ENCODE measurements at places on chromosomes 11 and 22. TPM values are rescaled to one million over a fixed set of nuclear protein-coding genes. Genes with fewer than 3 reads are reported as not detected.

DNA sequence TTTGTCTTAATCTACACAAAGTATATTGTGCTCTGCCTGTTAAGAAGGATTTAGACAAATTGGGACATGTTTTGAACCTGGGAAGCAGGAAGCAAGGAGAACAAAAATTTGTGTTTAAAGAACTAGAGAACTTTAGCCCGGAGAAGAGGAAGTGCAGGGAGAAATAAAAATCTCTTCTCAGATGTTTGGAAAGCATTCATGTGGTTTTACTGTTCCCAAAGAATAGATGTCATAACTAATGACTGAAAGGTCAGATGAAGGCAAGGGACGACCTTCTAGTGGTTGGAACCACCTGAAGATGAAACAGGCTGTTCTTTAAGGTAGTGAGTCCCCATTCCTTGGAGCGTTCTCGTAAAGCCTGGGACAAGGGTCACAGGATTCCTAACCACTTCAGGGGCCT, 38.3 kb downstream of the IRAG1 start:
- DNase-seq, result no peak
- no peaks in the 10 kb centered on the region for H3K36me3 ChIP-seq
- no peak overlapping the region for H3K4me3 ChIP-seq
- H3K27me3 ChIP-seq, result no peaks in the 10 kb centered on the region
- H3K4me1 ChIP-seq, result no peaks in the 10 kb centered on the region

Gene OR52N4
- not detected for polyA plus RNA-seq

- peaks cover 13% of the 10 kb centered on the region for H3K4me1 ChIP-seq
- H3K4me3 ChIP-seq, result no peak overlapping the region
- H3K36me3 ChIP-seq, result no peaks in the 10 kb centered on the region
Measured at GRCh38 chr11:83511646-83512045, 225.5 kb upstream of the CCDC90B start.

- H3K36me3 ChIP-seq, result no peaks in the 10 kb centered on the region
- DNase-seq, result no peak
- no peak overlapping the region for H3K27ac ChIP-seq
- H3K4me3 ChIP-seq, result no peak overlapping the region
Measured at GRCh38 chr11:44568658-44569473, 3.4 kb downstream of the CD82 start.

- DNase-seq, result no peak
- H3K27ac ChIP-seq, result peak overlapping the region; percentile 86
- H3K27me3 ChIP-seq, result no peaks in the 10 kb centered on the region
Measured at GRCh38 chr11:102347462-102348370, 702 bp downstream of the BIRC2 start.

- no peak for DNase-seq
- no peak overlapping the region for H3K4me3 ChIP-seq
- no peaks in the 10 kb centered on the region for H3K27me3 ChIP-seq
- H3K4me1 ChIP-seq, result no peaks in the 10 kb centered on the region
- H3K27ac ChIP-seq, result no peak overlapping the region
Measured at GRCh38 chr11:14089690-14090462, 127.4 kb downstream of the SPON1 start.

GRCh38 chr22:30344447-30345200, 12.1 kb downstream of the SF3A1 start:
- no peak overlapping the region for H3K27ac ChIP-seq
- H3K4me1 ChIP-seq, result no peaks in the 10 kb centered on the region
- no peaks in the 10 kb centered on the region for H3K27me3 ChIP-seq
- no peak for DNase-seq

Gene SMC1B
- polyA plus RNA-seq, result 0.10 TPM

DNA sequence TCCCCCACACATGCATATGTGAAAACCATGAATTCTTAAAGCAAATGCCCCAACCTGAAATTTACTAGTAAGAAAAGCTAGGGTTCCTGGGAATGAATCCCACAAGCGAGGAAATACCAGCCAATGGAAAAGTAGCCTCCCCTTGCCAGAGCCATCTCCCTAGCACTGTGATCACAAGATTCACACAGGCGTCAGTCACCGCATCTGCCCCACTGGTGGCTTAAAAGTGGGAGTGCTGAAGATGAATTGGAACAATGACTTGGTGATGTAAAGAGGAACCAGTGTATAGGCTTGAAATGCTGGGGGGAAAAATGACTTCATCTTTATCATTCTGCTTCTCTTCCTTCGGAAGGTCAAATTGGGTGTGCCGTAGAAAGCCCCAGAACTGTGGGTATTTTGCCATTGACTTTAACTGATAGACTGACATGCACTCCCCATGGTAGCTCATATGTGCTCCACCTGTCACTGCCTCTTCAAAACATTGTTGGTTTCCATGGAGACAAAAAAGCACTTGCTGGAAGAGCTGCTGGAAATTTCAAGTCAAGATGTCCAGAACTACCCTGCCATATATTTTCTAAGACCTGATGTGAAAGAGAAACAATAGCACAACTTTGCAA, 19.2 kb upstream of the ASPHD2 start:
- no peak overlapping the region for H3K4me3 ChIP-seq
- H3K27me3 ChIP-seq, result no peaks in the 10 kb centered on the region
- no peak overlapping the region for H3K27ac ChIP-seq
- no peaks in the 10 kb centered on the region for H3K4me1 ChIP-seq

DNA sequence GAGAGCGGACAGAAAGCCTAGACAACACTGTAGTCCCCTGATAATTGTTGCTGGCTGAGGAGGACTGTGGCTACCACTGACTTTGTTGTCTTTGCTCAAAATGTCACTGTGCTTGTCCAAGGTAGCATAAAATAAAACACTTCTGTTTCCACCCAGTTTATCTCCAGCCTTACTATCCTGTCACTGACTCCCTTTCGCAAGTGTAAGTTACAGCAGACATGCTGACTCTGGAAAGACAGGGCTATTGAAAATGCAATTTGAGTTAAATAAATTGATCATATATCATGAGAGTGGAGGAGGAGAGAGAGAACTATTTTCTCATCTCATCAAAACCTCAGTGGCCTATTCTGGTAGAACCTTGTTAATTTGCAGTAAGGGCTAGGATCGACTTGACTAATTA, 138.0 kb upstream of the KIRREL3 start:
- no peak overlapping the region for H3K27ac ChIP-seq
- no peak overlapping the region for H3K4me3 ChIP-seq
- DNase-seq, result no peak
- H3K4me1 ChIP-seq, result peaks cover 7% of the 10 kb centered on the region

Gene MYBPC3
- polyA plus RNA-seq, result not detected

Gene CDHR5
- polyA plus RNA-seq, result not detected

DNA sequence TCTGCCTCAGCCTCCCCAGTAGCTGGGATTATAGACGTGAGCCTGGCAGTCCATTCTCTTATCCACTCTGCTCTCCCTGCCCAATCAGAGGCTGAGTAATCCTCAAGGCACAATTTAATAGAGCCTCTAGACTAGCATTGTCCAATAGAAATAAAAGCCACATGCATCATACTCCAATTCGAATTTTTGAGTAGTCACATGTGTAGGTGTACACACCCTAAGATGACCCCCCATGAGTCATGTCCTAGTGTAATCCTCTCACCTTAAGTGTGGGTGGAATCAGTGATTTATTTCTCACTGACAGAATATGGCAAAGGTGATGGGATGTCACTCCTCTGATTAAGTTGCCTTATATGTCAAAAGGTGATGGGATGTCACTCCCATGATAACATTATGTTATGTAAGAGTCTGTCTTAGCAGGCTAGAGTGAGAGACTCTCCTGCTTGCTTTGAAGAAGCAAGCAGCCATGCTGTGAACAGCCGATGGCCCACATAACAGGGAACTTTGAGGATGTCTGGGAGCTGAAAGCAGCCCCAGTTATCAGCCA, 61.3 kb downstream of the MN1 start:
- peaks cover 45% of the 10 kb centered on the region for H3K36me3 ChIP-seq
- H3K4me1 ChIP-seq, result peaks cover 30% of the 10 kb centered on the region
- no peak overlapping the region for H3K4me3 ChIP-seq

GRCh38 chr11:64517992-64518391, 73.0 kb upstream of the SLC22A12 start:
- no peaks in the 10 kb centered on the region for H3K36me3 ChIP-seq
- no peaks in the 10 kb centered on the region for H3K4me1 ChIP-seq
- H3K27ac ChIP-seq, result no peak overlapping the region

GRCh38 chr11:88704485-88704884, 361.3 kb downstream of the GRM5 start:
- H3K36me3 ChIP-seq, result no peaks in the 10 kb centered on the region
- no peak overlapping the region for H3K27ac ChIP-seq
- no peaks in the 10 kb centered on the region for H3K4me1 ChIP-seq
- DNase-seq, result peak; percentile 43
- H3K4me3 ChIP-seq, result no peak overlapping the region

- H3K27ac ChIP-seq, result no peak overlapping the region
- H3K36me3 ChIP-seq, result no peaks in the 10 kb centered on the region
- H3K27me3 ChIP-seq, result peaks cover 69% of the 10 kb centered on the region
- H3K4me3 ChIP-seq, result no peak overlapping the region
- peaks cover 8% of the 10 kb centered on the region for H3K4me1 ChIP-seq
Measured at GRCh38 chr11:6653656-6654055, 2.0 kb downstream of the DCHS1 start.

- no peaks in the 10 kb centered on the region for H3K4me1 ChIP-seq
- no peak overlapping the region for H3K27ac ChIP-seq
- DNase-seq, result no peak
- H3K4me3 ChIP-seq, result no peak overlapping the region
Measured at GRCh38 chr22:41260871-41261270, 20.1 kb upstream of the CHADL start.

Gene OR56A5
- not detected for polyA plus RNA-seq

GRCh38 chr22:24370401-24370800, 57.0 kb upstream of the ADORA2A start:
- no peak overlapping the region for H3K27ac ChIP-seq
- peaks cover 44% of the 10 kb centered on the region for H3K36me3 ChIP-seq
- no peak overlapping the region for H3K4me3 ChIP-seq

Gene NEFH
- polyA plus RNA-seq, result 6.3 TPM

GRCh38 chr22:44807915-44808690, 55.7 kb downstream of the ARHGAP8 start:
- H3K36me3 ChIP-seq, result no peaks in the 10 kb centered on the region
- peak; percentile 78 for DNase-seq
- H3K27ac ChIP-seq, result peak overlapping the region; percentile 19

- DNase-seq, result no peak
- peaks cover 4% of the 10 kb centered on the region for H3K36me3 ChIP-seq
- H3K4me1 ChIP-seq, result no peaks in the 10 kb centered on the region
- no peaks in the 10 kb centered on the region for H3K27me3 ChIP-seq
Measured at GRCh38 chr22:32940736-32941135, 117.4 kb downstream of the SYN3 start.

GRCh38 chr22:37990301-37990700, 5.9 kb upstream of the SOX10 start:
- H3K4me1 ChIP-seq, result peaks cover 2% of the 10 kb centered on the region
- H3K36me3 ChIP-seq, result no peaks in the 10 kb centered on the region
- H3K4me3 ChIP-seq, result no peak overlapping the region
- H3K27ac ChIP-seq, result no peak overlapping the region

Gene CASP1
- not detected for polyA plus RNA-seq

Gene USH1C
- polyA plus RNA-seq, result 1.8 TPM

Gene SNX32
- polyA plus RNA-seq, result 2.4 TPM

Gene LRRN4CL
- polyA plus RNA-seq, result 0.08 TPM

GRCh38 chr11:118530683-118531596, at the start of gene TMEM25:
Gene TMEM25, plus strand, starts transcription at chr11:118531192. Its CDS starts 610 bp downstream, at chr11:118531802.
- peak within 1 kb of the TSS; percentile 99 for H3K4me3 ChIP-seq
- H3K27ac ChIP-seq, result no peak within 1 kb of the TSS
- no peaks in the 10 kb centered on the region for H3K36me3 ChIP-seq
- H3K4me1 ChIP-seq, result peaks cover 13% of the 10 kb centered on the region
- DNase-seq, result peak; percentile 86
- H3K27me3 ChIP-seq, result peaks cover 6% of the 10 kb centered on the region

Gene SLC17A6
- polyA plus RNA-seq, result 0.38 TPM

GRCh38 chr11:11441516-11441915, 88.5 kb upstream of the CSNK2A3 start:
- H3K36me3 ChIP-seq, result no peaks in the 10 kb centered on the region
- no peaks in the 10 kb centered on the region for H3K4me1 ChIP-seq
- no peak overlapping the region for H3K27ac ChIP-seq
- H3K4me3 ChIP-seq, result no peak overlapping the region
- DNase-seq, result no peak
- H3K27me3 ChIP-seq, result no peaks in the 10 kb centered on the region

Gene CASTOR1
- polyA plus RNA-seq, result 11.3 TPM

- H3K4me3 ChIP-seq, result no peak overlapping the region
- H3K27ac ChIP-seq, result no peak overlapping the region
- H3K36me3 ChIP-seq, result no peaks in the 10 kb centered on the region
- no peaks in the 10 kb centered on the region for H3K4me1 ChIP-seq
- no peaks in the 10 kb centered on the region for H3K27me3 ChIP-seq
Measured at GRCh38 chr11:1087961-1088926, 13.6 kb downstream of the MUC2 start.

DNA sequence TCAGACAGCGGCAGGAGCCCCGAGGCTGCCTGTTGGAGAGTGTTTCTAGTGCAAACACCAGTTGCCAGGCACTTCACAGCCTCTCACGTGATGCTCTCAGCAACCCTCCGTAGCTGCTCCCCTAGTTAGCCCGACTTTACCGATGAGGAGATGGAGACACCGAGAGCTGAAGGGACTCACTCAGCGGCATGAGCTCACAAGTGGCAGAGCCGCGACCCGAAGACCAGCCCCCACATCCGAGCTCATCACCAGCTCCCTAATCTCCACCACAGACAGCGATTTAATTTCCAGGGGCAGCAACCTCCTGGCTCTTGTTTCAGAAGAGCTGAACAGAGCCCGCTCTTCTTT, 28.7 kb upstream of the RTL6 start:
- H3K4me1 ChIP-seq, result no peaks in the 10 kb centered on the region
- no peak overlapping the region for H3K27ac ChIP-seq
- H3K36me3 ChIP-seq, result no peaks in the 10 kb centered on the region
- DNase-seq, result no peak
- H3K4me3 ChIP-seq, result no peak overlapping the region

DNA sequence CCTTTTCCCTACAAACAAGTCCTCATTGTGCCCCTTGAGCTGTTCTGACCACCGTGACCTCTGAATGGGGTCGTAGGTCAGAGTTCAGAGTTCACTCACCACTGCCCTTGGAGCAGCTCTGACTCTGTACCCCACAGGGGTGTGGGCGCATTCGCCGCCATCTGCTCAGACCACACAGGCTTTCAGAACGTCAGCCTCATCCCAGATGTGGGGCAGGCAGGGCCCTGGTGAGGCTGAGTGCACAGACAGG, 14.8 kb upstream of the MUC5B start:
- H3K27ac ChIP-seq, result no peak overlapping the region
- H3K4me3 ChIP-seq, result no peak overlapping the region
- no peaks in the 10 kb centered on the region for H3K4me1 ChIP-seq
- H3K27me3 ChIP-seq, result no peaks in the 10 kb centered on the region

GRCh38 chr22:43167001-43167589, 15.7 kb downstream of the TSPO start:
- H3K27me3 ChIP-seq, result no peaks in the 10 kb centered on the region
- H3K27ac ChIP-seq, result no peak overlapping the region
- DNase-seq, result no peak
- H3K36me3 ChIP-seq, result peaks cover 5% of the 10 kb centered on the region
- H3K4me3 ChIP-seq, result no peak overlapping the region

- H3K36me3 ChIP-seq, result no peaks in the 10 kb centered on the region
- H3K27ac ChIP-seq, result no peak overlapping the region
- H3K27me3 ChIP-seq, result no peaks in the 10 kb centered on the region
- H3K4me1 ChIP-seq, result no peaks in the 10 kb centered on the region
Measured at GRCh38 chr11:59180168-59180776, 8.3 kb downstream of the DTX4 start.

Gene SLC36A4
- 20.6 TPM for polyA plus RNA-seq

Gene MYRF
- 2.2 TPM for polyA plus RNA-seq

- DNase-seq, result peak; percentile 39
- peaks cover 9% of the 10 kb centered on the region for H3K4me1 ChIP-seq
- no peak overlapping the region for H3K4me3 ChIP-seq
- no peak overlapping the region for H3K27ac ChIP-seq
- H3K36me3 ChIP-seq, result no peaks in the 10 kb centered on the region
Measured at GRCh38 chr11:2208691-2209369, 37.2 kb upstream of the TH start.

Gene MS4A10
- not detected for polyA plus RNA-seq

Measured in GM23338 (cell line).